ENCODE measurements at places on chromosomes 6 and 20.

DNA sequence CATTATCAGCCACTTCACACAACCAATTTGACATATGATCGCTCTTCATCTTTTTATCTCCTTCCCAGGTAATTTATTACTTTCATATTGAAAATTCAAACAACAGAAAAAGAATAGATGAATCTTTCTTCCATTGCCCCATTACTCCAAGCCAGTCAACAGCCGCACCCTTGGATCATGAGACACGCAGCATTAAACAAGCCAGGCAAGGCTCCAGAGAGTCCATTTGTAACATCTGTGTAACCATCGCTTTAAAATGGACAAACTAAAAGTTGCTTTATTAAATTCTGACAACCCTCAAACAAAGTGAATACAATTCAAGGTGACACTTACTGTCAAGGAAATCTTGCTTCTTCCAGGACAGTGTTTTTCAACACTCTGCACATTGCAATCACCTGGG, 200.3 kb downstream of the EPM2A start:
- no peak for DNase-seq

- DNase-seq: no peak
Measured at GRCh38 chr6:19478992-19479391, 358.2 kb upstream of the ID4 start.

GRCh38 chr20:49267327-49267726, 10.5 kb downstream of the ZNFX1 start:
- DNase-seq: no peak

GRCh38 chr6:116764629-116764960, 924 bp downstream of the FAM162B start:
- DNase-seq: no peak

DNA sequence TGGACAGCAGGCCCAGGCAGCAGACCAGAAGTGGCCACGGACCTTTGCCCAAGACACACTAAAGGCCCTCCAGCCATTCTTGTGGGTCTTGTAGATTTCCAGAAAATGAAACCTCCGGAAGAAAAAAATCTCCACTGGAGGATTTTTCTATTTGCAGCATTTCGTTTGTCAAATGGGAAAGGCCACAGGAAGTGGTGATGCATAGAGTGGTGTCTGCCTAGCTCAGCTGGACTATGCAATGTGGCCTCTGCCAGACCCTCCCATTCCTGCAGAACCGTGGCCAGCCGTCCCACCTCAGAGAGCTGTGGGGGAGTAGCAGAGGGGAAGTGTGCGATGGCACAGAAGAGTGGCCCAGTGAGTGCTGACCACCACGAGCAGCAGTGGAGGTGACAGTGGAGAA, 24.0 kb upstream of the INSM1 start:
- DNase-seq: no peak

DNA sequence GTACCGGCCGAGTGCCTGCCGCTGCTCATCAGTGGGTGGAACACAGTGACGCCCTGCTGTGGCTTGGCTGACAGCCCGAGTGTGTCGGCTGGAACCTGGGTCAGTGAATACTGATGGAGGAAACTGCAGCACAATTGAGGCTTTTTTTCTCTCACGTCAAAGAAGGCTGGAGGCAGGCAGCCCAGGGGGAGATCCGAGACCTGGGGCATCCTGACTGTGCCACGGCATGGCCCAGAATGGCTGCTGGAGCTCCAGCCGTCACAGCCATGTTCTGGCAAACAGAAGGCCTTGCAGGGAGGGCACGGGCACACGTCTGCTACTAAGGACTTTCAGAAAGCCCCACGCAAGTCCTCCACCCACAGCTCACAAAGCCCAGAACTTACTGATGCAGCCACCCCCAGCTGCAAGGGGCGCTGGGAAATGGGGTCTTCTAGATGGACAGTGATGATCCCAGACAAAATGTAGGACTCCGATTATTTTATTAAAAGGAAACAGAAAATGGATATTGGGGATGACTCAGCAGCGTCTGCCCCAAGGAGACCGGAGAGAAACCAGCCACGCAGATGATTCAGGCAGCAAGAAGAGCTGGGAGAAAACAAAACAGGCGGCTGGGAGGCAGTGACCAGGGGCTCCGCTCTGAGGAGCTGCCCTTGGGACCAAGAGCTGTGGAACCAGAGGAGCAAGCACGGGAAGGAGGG, 140.0 kb downstream of the TAF4 start:
- peak; percentile 92 for DNase-seq

DNA sequence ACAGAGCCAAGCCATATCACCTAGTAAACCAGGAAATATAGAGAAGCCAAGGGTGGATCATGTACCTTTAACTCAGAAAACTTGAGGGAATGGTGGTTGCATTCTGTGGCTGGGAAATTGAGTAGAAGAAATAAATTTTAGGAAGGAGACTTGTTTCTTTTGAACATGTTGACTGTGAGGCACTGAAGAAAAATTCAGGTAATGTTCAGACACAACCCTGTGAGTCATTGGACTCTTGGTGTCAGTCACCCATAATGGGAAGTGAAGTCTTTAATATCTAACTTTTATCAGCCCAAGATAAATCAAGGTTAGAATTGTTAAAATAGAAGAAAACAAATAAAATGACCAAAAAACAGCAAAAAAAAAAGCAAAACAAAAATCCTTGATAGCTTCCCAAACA, 98.8 kb upstream of the GRIK2 start:
- no peak for DNase-seq

DNA sequence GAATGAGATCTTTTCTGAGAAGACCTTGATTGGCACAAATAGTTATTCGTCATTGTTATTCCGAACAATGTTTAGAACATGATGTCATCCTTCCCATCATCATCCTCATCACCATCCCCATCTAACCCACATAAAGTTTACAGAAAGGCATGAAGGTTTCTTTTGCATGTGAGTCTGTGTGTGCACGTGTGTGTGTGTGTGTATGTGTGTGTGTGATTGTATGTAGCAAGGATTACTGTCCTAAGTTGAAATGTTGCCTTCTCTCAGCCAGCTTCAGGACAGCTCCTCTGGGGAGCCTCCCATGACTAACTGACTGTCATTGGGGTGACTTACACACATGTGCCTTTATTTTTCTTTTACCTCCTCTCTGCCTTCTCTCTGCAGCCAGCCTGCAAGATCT, 113.5 kb downstream of the SLC22A3 start:
- no peak for DNase-seq

GRCh38 chr20:50720582-50720981, 10.8 kb upstream of the PARD6B start:
- peak; percentile 11 for DNase-seq

GRCh38 chr20:16675001-16675564, 54.7 kb upstream of the SNRPB2 start:
- no peak for DNase-seq

DNA sequence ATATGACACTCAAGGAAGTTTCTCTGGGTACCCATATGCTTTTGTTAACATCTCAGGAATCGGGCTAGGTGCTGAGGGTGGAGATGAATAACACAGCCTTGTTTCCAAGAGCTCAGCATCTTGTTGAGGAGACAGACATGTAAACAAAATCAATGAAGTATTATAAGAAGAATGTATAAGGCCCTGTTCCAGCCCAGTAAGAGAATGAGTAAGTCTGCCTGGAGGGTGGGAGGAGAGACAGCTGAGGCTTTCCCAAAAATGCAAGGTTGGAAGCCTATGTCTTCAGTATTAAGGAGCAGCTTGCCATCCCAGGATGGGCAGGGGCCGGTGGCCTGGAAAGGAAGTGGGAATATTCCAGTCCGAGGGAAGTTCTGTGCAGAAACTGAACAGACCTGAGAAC, 615.3 kb upstream of the BTBD3 start:
- DNase-seq: no peak

DNA sequence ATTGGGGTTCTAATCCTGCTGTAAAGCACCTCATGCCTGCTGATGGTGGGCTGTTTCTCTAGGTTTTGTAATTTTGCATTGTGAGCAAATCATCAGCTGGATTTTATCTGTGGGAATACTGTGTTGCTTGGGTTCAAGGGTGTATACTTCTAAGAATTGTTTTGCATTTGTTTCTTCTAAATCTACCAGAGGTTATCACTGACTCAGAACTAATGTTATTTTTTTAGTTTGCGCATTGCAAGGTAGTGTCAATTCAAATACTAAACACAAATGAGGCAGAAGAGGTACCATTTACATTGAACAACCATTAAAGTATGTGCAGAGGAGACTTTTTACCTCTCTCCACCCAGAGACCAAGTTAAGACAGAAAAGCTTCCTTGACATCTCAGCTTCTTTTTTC, 60.0 kb downstream of the CEP162 start:
- DNase-seq: no peak

GRCh38 chr6:145336119-145336518, 399.2 kb downstream of the EPM2A start:
- DNase-seq: no peak

- DNase-seq: no peak
Measured at GRCh38 chr6:99409672-99410071, 15.4 kb downstream of the PNISR start.

- no peak for DNase-seq
Measured at GRCh38 chr6:84062519-84063154, 29.1 kb downstream of the MRAP2 start.

- DNase-seq: no peak
Measured at GRCh38 chr6:139017227-139017626, 11.3 kb upstream of the ABRACL start.

GRCh38 chr6:125206389-125206788, 52.8 kb downstream of the TPD52L1 start:
- no peak for DNase-seq

DNA sequence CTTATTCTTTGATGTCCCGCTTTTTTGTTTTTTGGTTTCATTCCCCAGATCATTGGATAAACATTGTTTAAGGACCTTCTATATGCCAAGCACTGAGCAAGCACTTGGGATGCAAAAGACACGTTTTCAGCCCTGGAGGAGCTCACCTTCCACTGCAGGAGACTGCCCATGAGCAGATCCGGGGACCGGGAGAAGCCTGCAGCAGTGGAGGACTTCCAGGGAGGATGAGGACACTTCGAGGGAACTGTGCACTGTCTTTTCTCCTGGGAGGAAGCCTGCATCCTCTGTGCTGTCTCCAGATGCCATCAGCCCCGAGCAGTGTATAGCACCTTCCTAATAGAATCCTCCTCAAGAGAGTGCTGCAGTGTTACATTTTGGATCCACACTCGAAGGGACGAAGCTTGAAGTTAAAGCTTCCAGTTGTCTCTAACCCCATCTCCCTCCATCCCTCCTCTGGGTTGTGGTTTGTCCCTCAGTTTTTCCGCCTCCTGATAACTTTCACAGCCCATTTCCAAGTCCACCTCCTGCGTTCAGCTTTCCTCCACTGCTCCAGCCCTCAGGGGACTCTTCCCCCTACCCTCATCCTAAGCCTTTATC, 5.8 kb upstream of the KCNG1 start:
- DNase-seq: no peak

GRCh38 chr20:32034581-32035425, 17.2 kb upstream of the HCK start:
- peak; percentile 71 for DNase-seq

GRCh38 chr6:7628909-7629308, 38.9 kb downstream of the SNRNP48 start:
- DNase-seq: no peak

- no peak for DNase-seq
Measured at GRCh38 chr6:93398723-93399122, 20.6 kb downstream of the EPHA7 start.

DNA sequence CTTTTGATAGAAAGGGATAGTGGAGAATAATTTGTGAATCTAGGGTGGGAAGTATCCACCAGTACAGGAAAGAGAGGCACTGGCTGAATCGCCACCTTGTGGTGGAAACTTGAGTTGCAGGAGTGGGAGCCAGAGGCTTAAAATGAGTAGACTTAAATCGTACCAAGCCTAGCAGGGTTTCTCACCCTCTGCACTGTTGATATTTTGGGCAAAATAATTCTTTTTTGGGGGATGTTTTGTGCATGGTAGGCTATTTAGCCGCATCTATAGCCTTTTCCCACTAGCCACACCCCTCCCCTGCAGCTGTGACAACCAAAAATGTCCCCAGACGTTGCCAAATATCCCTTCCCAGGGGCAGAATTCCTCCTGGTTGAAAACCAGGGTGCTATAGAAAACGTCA, 119.1 kb downstream of the DHX35 start:
- no peak for DNase-seq

DNA sequence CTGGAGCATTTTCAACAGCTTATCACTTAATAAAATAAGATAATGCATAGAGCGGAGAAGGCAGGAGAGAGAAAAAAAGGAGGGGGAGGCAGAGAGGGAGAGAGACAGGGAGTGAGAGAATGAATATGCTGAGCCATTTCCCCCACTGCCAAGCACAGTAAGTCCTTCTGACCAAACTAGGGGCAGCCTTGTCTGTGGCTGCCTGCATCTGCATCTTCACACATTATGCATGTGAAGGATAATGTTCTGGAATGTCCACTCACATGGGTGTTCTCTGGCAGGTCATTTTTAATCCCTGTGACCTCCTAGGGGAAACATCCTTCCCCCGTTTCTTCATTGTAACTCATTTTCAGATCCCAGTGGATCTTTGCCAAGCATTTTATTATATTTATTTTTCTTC, 269.3 kb downstream of the FOXA2 start:
- DNase-seq: no peak

- DNase-seq: no peak
Measured at GRCh38 chr20:50133474-50134217, 19.9 kb downstream of the PEDS1 start.

GRCh38 chr6:132812255-132812732, 2.1 kb upstream of the RPS12 start:
- DNase-seq: no peak

DNA sequence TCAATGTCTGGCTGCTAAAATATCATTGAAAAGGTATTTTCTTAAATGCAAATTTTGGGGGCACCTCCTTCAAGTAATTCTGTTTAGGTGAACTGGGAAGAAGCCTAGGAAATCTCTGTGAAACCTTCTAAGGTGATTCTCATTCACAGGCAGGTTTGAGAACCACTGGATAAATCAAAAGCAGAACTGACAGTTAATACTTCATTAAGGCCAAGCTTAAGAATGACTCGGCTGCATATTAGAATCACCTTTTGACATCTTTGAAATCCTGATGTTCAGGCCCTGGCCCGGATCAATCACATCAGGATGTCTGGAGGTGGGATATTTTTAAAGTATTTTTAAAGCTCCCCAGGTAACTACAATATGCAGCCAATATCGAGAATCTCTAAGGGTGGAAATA, 50.6 kb downstream of the FKBP1C start:
- DNase-seq: no peak

- peak; percentile 75 for DNase-seq
Measured at GRCh38 chr6:57313711-57314471, 3.5 kb upstream of the PRIM2 start.

DNA sequence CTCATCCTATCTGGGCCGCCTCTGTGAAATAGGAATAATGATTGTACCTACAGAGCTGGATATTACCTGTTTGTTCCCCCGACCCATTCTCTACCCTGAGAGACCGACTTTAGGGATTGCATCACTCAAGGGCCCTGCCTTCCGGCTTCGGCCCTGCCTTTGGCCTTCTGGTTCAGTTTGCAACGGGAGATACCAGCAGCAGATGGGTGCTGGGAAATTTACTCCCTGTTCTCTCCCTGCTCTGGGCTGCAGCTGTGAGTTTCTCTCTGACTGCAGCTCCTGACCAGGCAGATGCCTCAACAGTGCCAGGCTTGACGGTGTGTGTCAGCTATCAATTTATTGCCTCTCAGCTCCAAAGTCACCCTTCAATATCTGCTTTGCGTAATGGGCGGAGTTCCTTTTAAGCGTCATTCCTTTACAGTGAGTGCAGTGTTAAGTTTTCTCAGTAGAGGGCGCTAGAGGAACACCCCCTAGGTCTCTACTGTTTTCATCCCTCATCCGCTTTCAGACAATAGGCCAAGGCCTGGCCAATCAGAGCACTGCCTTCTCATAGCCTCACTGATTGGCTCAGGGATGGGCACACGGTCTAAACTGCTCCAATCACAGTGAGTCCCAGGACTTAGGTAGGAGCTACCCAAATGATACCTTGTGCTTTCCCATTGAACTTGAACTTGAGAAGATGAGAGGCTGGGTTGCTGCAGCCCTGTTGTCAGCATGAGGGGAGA, 30.0 kb downstream of the KCNG1 start:
- DNase-seq: no peak
